ENCODE measurements at places on chromosomes 4 and X.

- DNase-seq = no peak
Measured at GRCh38 chr4:87525636-87526295, 3.4 kb downstream of the SPARCL1 start.

GRCh38 chr4:83219344-83220331 is 65.0 kb downstream of the COQ2 start:
- peak; percentile 44 for DNase-seq

- DNase-seq = no peak
Measured at GRCh38 chrX:153568451-153569011, 30.4 kb downstream of the CCNQ start.

DNA sequence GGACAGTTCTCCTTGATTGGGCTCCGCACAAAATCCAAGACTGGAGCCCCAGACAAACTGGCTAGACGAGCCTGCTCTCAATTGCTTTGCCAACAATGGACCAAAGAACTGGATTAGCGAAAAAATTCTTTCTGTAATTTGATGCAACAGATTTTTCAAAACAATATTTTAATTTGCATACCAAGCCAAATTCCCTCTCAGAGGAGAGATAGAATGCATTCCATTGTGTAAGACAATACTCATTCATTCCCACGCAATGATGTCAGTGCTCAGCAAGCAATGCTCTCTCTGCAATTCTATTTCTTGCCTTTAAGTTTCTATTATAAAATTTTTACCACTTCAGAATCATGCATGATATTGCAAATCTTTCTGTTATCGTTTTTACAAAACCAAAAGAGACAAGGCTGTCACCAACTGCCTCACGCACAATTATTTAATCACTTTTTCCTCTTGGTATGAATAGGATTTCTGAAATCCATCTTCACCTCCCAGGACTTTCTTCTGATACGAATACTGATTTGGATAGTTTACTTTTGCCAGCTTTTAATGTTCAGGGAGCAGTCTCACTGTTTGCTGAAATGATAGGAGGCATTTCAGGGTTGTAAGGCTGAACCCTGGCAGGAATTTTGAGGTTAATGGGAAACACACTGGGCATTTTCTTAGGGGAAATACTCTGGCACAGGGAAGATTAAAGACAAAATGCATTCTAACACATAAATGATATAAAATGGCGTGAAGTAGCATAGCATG is 46.1 kb upstream of the HCCS start:
- peak; percentile 43 for DNase-seq

DNA sequence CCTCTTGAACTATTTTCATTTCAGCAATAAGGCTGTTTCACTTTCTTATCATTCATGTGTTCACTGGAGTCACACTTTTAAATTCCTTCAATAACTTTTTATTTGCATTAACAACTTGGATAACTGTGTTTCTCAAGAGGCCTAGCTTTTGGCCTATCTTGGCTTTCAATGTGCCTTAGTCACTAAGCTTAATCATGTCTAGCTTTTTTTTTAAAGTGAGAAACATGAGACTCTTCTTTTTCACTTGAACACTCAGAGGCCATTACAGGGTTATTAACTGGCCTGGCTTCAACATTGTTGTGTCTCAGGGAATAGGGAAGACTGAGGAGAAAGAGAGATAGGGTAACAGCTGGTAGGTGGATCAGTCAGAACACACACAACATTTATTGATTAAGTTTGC is 64.0 kb upstream of the VCX2 start:
- no peak for DNase-seq
